Suprapubic skin (tissue), 4 donors: ENCODE measurements at places on chromosomes 2 and 18. TPM values are rescaled to one million over a fixed set of nuclear protein-coding genes. Genes with fewer than 3 reads are reported as not detected.
A peak's percentile ranks its signal among the peaks of the same experiment; 100 is the strongest.

The PCARE gene
- total RNA-seq: 0.21 TPM

The RAPGEF4 gene
- total RNA-seq: 29.6 TPM

The MREG gene
- total RNA-seq: 26.1 TPM

The ATP6V1B1 gene
- 66.9 TPM for total RNA-seq

The SERPINB3 gene
- total RNA-seq: 1.5 TPM

The CGREF1 gene
- 3.1 TPM for total RNA-seq

GRCh38 chr2:157367704-157368103 is 42.1 kb upstream of the ERMN start:
- H3K4me1 ChIP-seq: no peaks in the 10 kb centered on the region
- H3K36me3 ChIP-seq: no peaks in the 10 kb centered on the region
- no peak overlapping the region for H3K4me3 ChIP-seq
- H3K27ac ChIP-seq: no peak overlapping the region
- H3K27me3 ChIP-seq: no peaks in the 10 kb centered on the region

DNA sequence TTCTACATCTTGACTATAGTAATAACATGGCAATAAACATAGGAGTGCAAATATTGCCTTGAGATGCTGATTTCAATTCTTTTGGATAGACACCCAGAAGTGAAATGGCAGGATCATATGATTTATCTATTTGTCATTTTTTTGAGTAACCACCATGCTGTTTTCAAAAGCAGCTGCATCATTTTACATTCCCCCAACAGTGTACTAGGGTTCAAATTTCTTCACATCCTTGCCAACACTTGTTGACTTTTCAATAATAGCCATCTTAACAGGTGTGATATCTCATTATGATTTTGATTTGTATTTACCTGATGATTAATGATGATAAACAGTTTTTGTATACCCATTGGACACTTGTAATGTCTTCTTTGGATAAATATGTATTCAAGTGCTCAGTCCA is 90.8 kb downstream of the STRADB start:
- H3K4me1 ChIP-seq: no peaks in the 10 kb centered on the region
- no peak overlapping the region for H3K4me3 ChIP-seq
- no peak overlapping the region for H3K27ac ChIP-seq
- no peak for DNase-seq

DNA sequence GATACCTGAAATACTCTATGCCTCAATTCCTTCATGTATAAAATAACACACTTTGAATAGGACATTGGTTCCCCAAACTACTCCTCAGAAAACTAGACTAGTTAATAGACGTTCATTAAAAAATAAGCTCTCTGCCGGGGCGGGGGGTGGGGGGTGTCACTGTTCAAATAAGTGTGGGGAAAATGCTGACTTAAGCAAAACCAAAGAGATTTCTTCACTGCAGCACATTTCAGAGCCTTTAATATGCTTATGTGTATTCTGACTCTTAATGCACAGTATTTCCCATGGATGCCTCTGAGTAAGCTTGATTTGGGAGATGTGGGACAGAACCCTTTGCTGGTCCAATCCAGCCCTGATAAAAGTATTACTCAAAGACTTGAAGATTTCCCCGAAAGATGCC is 93.2 kb downstream of the LYPD6 start:
- no peaks in the 10 kb centered on the region for H3K4me1 ChIP-seq
- DNase-seq: no peak
- H3K27me3 ChIP-seq: no peaks in the 10 kb centered on the region
- no peaks in the 10 kb centered on the region for H3K36me3 ChIP-seq
- H3K4me3 ChIP-seq: no peak overlapping the region

DNA sequence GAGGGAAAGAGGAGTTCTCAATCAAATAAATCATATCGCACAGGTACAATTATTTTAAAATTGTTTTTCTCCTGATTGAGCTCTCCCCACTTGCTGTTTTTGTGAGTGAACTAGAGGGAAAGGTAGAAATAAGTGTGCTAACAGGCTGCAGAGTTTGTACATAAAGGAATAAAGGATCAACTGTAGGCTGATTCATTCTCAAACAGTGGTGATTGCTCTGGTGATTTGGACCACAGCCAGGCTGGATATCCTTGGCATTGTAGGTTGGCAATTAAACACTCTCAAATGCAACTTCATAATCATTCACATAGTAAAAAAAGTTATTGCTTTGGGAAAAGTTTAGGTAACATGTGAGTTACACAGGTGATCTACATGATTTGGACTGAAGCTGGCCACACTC is 29.8 kb downstream of the LRP1B start:
- H3K4me3 ChIP-seq: no peak overlapping the region
- H3K27ac ChIP-seq: no peak overlapping the region
- no peaks in the 10 kb centered on the region for H3K27me3 ChIP-seq
- H3K36me3 ChIP-seq: no peaks in the 10 kb centered on the region

GRCh38 chr2:1869987-1870386 is 125.7 kb upstream of the PXDN start:
- no peak for DNase-seq
- no peaks in the 10 kb centered on the region for H3K36me3 ChIP-seq
- H3K4me1 ChIP-seq: no peaks in the 10 kb centered on the region
- H3K4me3 ChIP-seq: no peak overlapping the region

DNA sequence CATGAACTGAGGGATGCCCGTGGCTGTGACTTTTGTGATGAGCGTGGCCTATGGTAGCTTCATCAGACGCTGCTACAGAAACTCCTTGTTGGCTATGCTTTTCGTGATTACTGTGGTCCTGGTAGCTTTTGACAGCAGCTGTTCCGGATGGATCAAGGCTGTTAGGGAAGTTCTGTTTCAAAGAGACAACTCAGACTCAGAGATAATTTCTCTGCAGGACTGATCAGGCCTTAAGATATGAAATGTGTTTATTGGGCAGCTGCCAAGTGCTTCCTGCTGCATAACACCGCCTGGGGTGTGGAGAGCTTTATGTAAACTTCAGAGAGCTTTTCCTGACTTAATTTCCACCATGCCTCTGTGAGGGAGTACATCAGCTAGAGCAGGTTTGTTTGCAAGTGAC is 243.8 kb downstream of the TSN start:
- peaks cover 2% of the 10 kb centered on the region for H3K27me3 ChIP-seq
- DNase-seq: no peak
- H3K27ac ChIP-seq: no peak overlapping the region
- H3K4me1 ChIP-seq: peaks cover 4% of the 10 kb centered on the region
- H3K4me3 ChIP-seq: no peak overlapping the region
- no peaks in the 10 kb centered on the region for H3K36me3 ChIP-seq

DNA sequence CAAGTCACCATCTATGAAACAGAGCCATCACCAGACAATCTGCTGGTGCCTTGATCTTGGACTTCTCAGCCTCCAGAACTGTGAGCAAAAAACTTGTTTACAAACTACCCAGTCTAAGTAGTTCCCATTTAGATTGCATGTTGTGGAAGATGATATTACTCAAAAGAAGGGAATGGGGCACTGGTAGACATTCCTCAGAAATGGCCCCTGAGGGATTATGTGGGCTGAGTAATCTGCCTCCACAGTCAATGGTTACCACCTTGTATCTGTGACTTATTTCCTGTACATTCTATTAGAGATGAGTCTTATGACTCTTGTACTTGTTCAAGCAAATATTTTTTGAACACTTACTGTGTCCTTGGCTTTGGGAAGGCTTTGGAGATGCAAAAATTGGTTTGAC is 160.4 kb downstream of the NUP35 start:
- H3K4me3 ChIP-seq: no peak overlapping the region
- no peak overlapping the region for H3K27ac ChIP-seq
- no peaks in the 10 kb centered on the region for H3K4me1 ChIP-seq
- DNase-seq: no peak
- H3K27me3 ChIP-seq: no peaks in the 10 kb centered on the region
- no peaks in the 10 kb centered on the region for H3K36me3 ChIP-seq

- no peak for DNase-seq
- H3K27ac ChIP-seq: peak overlapping the region; percentile 73
- H3K36me3 ChIP-seq: no peaks in the 10 kb centered on the region
- H3K27me3 ChIP-seq: no peaks in the 10 kb centered on the region
- no peak overlapping the region for H3K4me3 ChIP-seq
Observed at GRCh38 chr2:216710551-216711301, 15.4 kb upstream of the IGFBP5 start.

- no peak overlapping the region for H3K27ac ChIP-seq
- no peaks in the 10 kb centered on the region for H3K27me3 ChIP-seq
- no peaks in the 10 kb centered on the region for H3K36me3 ChIP-seq
- H3K4me1 ChIP-seq: no peaks in the 10 kb centered on the region
Observed at GRCh38 chr18:22020127-22020866, 149.1 kb upstream of the GATA6 start.

DNA sequence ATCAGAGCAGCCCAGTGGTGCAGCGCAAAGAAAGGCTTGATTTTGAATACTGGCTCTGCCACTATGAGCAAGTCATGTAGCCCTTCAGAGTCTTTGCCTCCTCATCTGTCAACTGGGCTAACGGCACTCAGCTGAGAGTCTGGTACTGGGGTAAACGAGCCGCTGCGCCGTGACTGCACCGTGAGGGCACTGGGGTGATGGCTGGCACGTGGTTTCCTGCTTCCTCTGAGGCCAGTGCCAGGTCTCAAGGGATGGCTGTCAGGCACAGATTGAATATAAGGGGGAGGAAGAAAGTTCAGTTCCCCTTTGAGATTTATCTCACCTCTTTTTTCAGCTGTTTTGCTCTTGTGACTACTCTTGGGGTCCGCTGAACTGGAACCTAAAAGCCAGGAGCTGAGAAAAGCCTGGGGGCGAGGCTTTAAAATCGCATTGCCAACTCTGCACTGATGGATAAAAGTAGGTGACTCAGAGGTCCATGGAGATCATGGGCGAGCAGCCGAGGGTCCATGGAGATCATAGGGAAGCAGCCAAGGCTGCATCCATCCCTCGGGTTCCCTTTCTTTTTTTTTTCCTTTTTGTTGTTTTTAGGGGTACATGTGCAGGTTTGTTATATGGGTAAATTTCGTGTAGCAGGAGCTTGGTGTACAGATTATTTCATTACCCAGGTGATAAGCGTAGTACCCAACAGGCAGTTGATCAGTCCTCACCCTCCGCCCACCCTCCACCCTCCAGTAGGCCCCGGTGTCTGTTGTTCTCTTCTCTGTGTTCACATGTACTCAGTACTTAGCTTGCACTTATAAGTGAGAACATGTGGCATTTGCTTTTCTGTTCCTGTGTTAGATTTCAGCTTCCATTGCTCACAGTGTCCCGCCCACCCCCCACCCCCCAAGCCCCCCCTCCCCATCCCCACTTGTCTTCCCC is 114.3 kb downstream of the SPP2 start:
- H3K4me1 ChIP-seq: peaks cover 16% of the 10 kb centered on the region
- H3K27ac ChIP-seq: no peak overlapping the region
- DNase-seq: no peak
- H3K36me3 ChIP-seq: no peaks in the 10 kb centered on the region

- no peaks in the 10 kb centered on the region for H3K36me3 ChIP-seq
- no peak overlapping the region for H3K27ac ChIP-seq
- no peak overlapping the region for H3K4me3 ChIP-seq
- no peaks in the 10 kb centered on the region for H3K27me3 ChIP-seq
- no peaks in the 10 kb centered on the region for H3K4me1 ChIP-seq
Observed at GRCh38 chr2:30115141-30115980, 31.4 kb upstream of the YPEL5 start.

DNA sequence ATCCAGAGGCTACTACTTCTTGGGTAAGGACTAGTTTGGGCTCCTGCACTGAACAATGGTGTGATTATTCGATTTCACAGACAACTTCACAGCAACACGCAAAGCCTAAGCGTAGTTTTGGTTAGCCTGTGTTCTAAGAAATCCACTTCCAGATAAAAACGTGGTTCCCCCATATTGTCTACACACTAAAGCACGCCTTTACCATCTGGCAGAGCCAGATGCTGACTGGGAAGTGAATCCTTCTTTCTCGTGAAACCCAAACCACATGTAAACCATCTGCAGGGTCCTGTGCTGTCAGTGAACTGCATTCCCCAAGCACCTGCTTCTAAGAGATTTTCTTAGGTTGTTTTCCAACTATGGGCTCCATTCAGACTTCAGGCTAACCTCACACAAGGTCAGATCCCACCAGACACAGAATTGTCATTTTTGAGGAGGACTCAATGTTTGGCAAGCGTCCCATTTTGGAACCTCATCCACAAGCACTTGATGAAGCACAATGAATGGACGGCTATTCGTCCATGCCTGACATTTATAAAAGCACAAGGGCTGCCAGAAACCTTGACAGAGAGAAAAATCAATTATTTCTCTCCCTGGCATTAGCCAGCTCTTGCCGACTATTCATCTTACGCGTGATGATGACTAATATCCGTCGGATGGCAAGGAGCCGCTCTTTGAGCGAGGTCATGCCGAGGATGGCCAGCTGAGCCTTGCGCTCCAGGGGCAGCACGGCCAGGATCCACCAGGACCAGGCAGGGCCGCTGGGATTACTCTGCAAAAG is 38.4 kb downstream of the LONRF2 start:
- no peaks in the 10 kb centered on the region for H3K4me1 ChIP-seq
- no peak for DNase-seq
- H3K27me3 ChIP-seq: no peaks in the 10 kb centered on the region
- no peaks in the 10 kb centered on the region for H3K36me3 ChIP-seq
- no peak overlapping the region for H3K4me3 ChIP-seq

- no peak overlapping the region for H3K4me3 ChIP-seq
- DNase-seq: no peak
- H3K4me1 ChIP-seq: no peaks in the 10 kb centered on the region
- H3K27ac ChIP-seq: no peak overlapping the region
Observed at GRCh38 chr2:202423139-202423538, 47.0 kb downstream of the BMPR2 start.
